Activated CD8-positive, alpha-beta T cell treated with anti-CD3 and anti-CD28 coated beads, Interleukin-2, amount 10 ng/mL, durations not matched to agents 7 days and 5 days (primary cell): ENCODE measurements at places on chromosomes 5 and 9.

DNA sequence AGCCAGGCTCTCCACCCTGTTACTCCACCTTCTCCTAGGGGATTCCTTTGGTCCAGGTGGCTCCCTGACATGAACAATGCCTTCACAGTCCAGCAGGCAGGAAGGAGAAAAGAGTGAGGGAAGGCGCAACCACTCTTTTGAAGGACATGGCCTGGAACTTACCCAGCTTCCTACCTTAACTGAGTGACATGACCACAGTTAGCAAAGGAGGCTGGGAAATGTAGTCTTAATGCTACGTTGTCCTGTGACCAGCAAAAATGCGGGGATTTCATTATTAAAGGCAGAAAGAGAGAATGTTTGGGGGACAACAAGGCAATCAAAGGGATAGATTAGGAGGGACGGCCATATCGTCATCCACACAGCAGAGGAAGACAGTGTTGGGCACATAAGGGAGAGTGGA is 100.3 kb upstream of the ERCC6L2 start:
- no peak for DNase-seq

GRCh38 chr9:81384911-81385310 is 304.4 kb downstream of the TLE1 start:
- no peak for DNase-seq

DNA sequence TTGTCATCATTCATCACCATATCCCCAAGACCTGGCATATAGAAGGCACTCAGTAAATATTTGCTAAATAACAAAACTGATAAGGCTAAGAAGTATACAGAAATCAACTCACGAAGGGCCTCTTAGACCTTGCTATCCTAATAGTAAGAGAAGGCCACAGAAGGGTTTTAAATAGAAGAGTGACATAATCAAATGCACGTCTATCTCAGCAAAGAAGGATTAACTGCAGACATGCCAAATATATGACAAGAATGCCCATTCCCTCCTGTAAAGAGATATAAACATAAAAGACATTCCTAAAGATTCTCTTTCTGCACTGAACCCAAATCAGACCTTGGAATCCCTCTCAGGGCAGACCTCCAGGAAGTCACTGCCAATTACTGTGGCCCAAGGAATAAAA is 34.1 kb downstream of the ECPAS start:
- DNase-seq, result no peak

DNA sequence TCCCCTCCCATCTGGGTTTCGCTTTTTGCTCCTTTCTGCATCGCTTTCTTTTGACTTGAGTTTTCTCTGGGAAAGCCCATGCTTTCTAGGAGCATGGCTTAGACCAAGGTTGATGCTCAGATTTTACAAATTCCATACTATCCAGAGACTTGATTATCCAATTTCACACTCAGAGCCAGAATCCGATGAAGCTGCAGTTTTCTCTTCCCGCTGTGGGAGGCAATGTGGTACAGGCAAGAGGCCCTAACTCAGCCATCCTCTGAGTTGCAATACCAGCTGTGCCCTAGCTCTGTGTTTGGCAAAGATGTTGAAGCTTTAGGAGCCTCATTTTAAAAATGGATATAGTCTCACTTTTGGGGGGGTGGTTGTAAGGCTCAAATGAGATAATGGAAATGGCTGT is 85.1 kb downstream of the BRINP1 start:
- DNase-seq, result no peak

DNA sequence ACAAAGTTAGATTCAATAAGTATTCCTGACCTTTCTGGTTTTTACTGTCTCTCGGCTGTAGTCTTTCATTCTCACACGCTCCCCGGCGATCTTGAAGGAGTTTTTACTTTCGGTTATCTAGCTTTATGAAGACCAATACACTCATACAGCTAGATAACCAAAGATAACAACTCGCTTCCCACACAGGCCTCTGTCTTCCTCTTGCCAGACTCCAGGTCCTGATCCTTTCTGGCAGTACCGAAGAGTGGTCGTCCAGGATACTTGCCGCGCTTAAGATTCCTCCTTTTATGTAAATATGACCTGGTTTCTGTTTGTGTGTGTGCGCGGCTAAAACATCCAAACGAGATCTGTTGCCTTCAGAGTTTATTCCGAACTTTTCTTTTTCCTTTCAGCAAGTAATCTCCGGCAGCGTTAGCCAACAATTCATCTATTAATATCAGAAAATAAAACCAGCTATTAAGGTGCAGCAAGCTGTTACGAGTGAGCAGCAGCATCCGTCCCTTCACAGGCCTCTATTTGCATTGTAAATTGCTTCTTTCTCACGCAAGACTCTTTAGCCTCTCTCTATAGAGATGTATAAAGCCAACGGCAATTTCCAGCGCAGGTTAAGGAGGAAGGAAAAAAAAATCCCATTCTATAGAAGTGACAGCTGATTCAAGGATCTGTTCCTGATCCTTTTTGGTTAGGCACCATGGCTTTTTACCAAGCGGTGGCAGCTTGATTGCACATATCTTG is 216.1 kb downstream of the MEF2C start:
- no peak for DNase-seq

GRCh38 chr5:66234241-66234640 is 90.1 kb downstream of the SREK1 start:
- DNase-seq, result no peak

GRCh38 chr5:68110264-68110663 is 105.3 kb upstream of the PIK3R1 start:
- DNase-seq, result no peak
